ENCODE measurements at places on chromosomes 12 and 14.

DNA sequence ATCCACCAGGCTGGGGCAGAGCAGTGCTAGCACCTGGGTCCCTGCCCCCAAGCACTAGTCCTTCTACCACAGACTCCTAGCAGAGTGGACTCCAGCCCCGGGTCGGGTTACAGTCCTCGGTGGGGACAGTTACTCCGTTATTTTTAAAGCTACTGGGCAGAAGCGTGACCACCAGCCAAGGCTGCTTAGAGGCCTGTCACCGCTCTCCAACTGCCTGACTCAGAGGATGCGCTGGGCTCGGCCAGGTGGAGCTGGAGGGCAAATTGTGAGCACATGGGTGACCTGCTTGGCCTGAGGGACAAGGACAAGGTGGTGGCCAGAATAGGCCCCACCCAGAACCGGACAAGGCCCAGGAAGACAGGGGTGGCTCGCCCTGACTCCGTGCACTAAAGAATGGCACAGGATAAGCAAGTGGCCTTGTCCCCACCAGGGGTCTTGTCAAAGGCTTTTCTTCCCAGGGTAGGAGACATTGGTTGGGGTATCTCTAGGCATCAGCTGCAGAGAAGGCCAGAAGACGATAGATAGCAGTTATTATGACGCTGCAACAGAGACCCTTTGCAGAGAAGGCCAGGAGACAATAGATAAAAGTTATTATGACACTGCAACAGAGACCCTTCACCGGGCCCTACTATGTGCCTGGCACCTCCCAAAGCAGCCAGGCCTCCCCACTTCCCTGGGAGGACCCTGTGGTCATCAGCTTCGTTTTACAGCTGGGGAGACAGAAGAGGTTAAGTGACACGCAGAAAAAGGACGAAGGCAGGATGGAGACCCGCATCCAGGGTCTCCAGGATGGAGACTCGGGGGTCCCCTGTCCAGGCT lies 1.6 kb downstream of the ABCB9 start:
- DNase-seq: no peak

DNA sequence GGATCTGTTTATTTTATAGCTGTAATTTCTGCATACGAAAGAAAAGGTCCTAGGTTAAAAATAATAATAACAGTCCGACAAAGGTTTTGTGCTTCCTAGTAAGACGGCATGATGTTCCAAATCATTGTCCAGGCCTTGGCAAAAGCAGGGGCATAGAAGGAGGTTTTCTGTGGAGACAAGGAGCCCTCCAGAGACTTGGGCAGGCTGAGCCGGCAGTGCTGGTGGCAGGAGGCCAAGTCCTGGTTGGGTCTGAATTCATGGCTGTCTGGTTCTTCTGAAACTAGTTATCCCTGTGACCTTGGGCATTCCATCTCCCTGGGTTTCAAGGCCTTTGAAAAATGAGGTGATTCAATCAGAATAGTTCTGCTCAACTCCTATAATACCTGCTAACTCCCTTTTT lies 44.0 kb downstream of the KCNK13 start:
- DNase-seq: no peak

- no peak for DNase-seq
Observed at GRCh38 chr12:52090291-52090690, 10.8 kb downstream of the SMIM41 start.

GRCh38 chr12:117051380-117051779 lies 47.8 kb downstream of the TESC start:
- DNase-seq: no peak

GRCh38 chr12:82955043-82955442 lies 268.3 kb downstream of the TMTC2 start:
- DNase-seq: no peak

GRCh38 chr12:58314610-58315009 lies 373.2 kb downstream of the ATP23 start:
- DNase-seq: no peak

DNA sequence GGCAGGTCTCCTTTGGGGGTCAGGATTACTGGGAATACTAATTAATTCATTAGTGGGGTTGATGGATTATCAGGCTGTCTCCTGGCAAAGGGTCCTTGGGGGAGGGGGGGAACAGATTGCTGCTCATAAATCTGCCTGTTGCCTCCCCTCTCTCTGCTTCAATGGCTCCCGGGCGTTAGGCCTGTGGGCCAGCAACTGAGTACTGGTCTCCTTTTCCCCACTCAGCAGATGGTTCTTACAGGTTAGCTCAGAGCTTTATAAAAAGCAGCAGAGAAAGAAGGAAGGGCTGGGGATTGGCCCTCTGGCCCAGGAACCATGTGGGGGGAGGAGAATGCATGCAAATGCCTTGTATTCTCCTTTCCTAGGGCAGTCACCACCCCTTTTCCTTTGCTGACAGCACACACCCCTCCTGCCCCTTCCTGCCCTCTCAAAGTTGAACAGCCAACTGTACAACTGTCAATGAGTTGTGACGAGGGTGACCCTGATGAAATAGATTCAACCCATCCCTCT lies 2.3 kb upstream of the NEUROD4 start:
- DNase-seq: no peak

- DNase-seq: peak; percentile 31
Observed at GRCh38 chr12:92065018-92065499, 80.6 kb downstream of the BTG1 start.

DNA sequence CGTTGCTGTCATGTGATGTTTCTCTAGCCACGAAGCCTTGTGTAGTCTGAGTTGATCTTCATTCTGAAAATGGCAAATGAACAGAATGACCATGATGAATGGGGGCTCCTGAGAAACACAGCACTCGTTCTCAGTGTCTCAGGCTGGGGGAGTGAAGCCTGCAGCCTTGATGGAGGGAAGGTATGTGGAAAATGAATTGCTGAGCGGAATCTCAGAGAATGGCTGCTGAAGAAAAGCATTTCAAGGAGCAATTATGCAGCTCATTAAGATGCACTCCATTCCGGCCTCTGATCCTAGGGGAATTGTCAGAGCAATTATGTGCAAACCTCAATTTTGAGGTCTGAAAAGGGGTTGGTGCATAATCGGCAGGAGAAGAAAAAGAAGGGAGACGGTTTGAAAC lies 167.1 kb downstream of the CHST11 start:
- DNase-seq: no peak

GRCh38 chr12:45745861-45746277 lies 16.4 kb downstream of the ARID2 start:
- DNase-seq: no peak

GRCh38 chr12:47852096-47852571 lies 32.4 kb upstream of the HDAC7 start:
- no peak for DNase-seq

GRCh38 chr12:120490833-120491512 lies 4.9 kb upstream of the DYNLL1 start:
- DNase-seq: no peak

GRCh38 chr14:101789222-101789621 lies 27.7 kb downstream of the PPP2R5C start:
- DNase-seq: no peak

- no peak for DNase-seq
Observed at GRCh38 chr14:34340025-34340625, 121.9 kb downstream of the SPTSSA start.

- DNase-seq: no peak
Observed at GRCh38 chr12:10386857-10387256, 3.0 kb downstream of the KLRK1 start.

- DNase-seq: no peak
Observed at GRCh38 chr12:50162230-50162629, 4.9 kb downstream of the CERS5 start.

GRCh38 chr14:104421401-104421821 lies 158.2 kb upstream of the C14orf180 start:
- DNase-seq: no peak

GRCh38 chr12:100445081-100445481 lies 28.6 kb upstream of the NR1H4 start:
- no peak for DNase-seq

GRCh38 chr14:105864116-105864515 lies 337.7 kb downstream of the TMEM121 start:
- DNase-seq: peak; percentile 2

DNA sequence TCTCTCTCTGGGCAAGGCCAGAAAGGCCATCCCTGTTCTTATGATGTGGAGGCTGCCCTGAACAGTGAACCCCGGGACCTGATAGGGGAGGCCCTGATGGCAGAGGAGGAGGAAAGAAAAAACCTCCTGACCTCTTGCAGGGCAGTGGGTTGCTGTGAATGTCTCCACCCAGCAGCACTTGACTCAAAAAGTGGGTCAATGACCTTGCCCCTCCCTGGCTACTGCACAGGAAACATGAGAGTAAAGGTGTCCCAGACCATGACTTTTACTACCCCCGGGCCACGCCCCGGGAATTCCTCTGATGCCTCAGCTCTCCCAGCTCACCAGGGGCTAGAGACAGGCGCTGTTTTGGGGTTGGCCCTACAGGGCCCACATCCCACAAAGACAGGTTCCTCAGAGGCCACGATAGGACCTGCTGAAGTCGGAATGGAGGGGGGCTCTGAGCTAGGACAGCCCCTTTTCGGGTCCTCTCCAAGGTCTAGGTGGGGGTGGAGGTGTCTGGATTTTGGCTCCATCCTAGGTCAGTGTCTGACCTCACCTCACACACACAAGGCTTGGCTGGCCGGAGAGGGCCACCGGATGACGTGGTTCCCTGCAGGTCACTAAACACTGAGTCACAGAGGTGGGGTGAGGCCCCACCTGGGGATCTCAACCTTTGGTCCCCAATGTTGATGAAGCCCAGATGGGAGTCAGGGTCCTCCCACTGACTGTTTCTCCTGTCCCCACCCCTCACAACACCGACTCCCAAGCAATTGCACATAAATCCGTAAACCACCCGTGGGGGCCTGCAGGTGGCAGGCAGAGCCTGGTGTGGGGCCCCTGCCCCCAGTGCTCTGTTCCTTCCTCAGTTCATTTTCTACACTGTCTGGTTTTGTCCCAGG lies 1.6 kb downstream of the RHOF start:
- no peak for DNase-seq

- no peak for DNase-seq
Observed at GRCh38 chr12:103832048-103832997, 8.7 kb downstream of the NT5DC3 start.

- no peak for DNase-seq
Observed at GRCh38 chr12:100993916-100994450, 199.4 kb downstream of the ANO4 start.

DNA sequence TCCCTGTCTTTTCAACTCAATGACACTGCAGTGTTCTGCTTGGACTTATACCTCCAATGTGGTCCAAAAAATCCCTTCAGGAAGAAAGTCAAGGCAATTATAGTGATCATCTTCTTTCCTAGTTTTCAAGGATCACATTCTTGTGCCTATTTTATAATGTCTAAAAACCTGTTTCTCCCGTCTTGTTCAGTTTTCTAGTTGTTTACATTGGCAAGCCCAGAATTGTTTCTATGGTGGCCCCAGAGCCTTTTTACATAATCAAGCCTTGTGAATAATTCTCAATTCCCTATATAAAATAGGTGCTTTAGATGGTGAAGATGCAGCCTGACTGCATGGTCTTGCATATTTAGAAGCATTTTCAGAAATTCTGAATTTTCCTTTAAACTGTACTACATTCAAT lies 14.5 kb upstream of the LDHB start:
- no peak for DNase-seq

- DNase-seq: no peak
Observed at GRCh38 chr12:108063192-108063591, 65.9 kb upstream of the WSCD2 start.

GRCh38 chr12:67141296-67142018 lies 127.7 kb upstream of the CAND1 start:
- DNase-seq: no peak

- DNase-seq: no peak
Observed at GRCh38 chr12:79563021-79563740, 127.6 kb downstream of the PAWR start.

DNA sequence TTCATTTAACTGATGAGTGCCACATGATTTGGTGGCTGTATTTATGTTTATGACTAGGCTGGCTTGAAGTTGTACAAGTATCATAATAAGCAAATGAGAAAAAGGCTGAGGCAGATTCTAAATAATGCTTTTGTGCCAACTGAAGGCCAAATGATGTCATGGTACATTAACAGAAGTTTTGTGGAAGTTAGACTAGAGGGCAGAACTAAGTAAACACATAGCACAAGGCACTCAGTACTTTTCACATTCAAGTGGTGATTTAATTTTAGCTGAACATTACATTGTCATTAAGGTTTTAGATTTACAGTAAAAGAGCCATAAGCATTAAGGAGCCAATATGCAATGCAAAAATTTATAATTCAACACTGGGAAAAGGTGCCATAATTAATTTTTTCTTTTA lies 21.1 kb downstream of the PPP1CC start:
- no peak for DNase-seq

- no peak for DNase-seq
Observed at GRCh38 chr12:108712165-108712924, 19.0 kb downstream of the CORO1C start.

DNA sequence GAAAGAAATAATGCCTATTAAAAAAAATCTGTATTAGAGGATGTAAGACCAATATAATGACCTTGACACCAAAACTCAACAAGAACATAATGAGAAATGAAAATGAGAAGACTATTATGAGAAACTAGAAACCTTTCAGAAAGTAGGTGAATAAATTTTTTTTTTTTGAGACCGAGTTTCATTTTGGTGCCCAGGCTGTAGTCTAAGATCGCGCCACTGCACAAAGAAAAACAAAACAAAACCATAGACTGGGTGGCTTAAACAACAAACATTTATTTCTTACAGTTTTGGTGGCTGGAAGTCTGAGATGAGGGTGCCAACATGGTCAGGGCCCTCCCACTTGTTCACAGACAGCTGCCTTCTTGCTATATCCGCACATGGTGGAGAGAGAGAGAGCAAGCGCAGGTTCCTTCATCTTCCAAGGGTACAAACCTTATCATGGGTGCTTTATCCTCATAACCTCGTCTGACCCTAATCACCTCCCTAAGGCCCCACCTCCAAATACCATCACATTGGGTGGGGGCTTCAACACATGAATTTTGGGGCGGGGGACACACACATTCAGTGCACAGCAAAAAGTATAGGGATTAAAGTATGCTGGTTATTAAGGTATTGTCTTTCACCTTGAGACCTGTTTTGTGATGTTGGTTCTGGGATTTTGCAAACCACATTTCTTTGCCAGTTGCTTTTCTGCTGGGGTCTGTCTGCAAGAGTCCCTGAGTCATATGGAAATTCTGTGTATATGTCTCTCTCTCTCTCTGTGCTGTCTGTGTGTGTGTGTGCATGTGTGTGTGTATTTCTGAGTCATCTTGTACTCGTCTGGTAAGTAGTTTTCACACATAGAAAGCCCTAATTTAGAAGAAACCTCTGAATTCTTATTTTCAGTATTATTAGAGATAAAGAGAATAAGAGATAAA lies 26.2 kb downstream of the ZCRB1 start:
- DNase-seq: no peak

DNA sequence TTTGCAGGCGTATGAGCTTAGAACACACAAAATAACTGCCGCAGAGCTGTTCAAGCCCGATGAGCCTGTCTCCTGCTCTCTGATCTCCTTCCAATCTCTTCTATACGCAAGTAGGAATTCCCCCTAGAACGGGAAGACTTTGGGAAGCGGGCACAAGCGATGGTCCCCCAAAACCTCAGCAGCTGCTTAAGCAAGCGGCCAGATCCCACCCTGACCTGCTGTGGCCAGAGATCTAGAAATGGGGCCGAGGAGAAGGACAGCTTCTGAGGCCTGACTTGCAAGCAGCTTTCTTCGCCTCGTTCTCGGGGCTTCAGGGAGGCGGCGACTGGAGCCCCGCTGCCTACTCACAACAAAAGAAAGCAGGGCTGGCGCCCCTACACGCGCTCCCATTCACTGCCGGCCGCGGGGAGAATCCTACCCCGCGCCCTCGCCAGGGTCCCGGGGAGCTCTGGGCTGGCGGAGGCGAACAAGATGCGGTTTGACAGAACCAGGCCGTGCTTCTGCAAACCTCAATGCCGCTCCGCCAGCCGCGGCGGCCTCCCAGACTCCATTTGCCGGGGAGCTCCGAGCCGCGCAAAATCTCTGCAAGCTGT lies 922 bp downstream of the TBX5 start:
- no peak for DNase-seq

- peak; percentile 44 for DNase-seq
Observed at GRCh38 chr14:90815822-90816662, at the start of gene TTC7B. Gene TTC7B (minus strand): TSS chr14:90816430. CDS start chr14:90816295, 135 bp downstream.
